Breast epithelium (tissue), 4 donors: ENCODE measurements at places on chromosomes 4 and X.

GRCh38 chrX:64894454-64895038 lies 81.7 kb downstream of the ZC4H2 start:
- no peak for DNase-seq

GRCh38 chrX:149937871-149938426 lies 342 bp downstream of the EOLA2 start:
- DNase-seq: no peak

DNA sequence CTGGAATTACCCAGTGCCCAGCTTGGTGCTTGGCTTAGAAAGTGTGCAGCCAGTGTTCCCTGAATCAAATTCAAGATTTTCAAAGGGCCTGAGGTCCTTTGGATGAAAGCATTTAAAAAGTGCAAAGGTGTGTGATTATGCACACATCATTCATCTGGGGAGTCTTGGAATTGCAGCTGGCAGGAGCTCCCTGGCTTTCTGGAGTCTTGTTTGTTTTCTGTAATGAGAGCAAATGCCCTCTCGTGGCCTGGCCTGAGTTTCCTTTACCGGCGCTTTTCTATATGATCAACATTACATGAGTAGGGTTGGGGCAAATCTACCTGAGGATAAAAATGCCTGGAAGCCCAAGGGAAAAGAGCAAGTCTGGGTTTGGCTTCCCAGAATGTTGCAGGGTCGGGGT lies 24.6 kb upstream of the SORCS2 start:
- DNase-seq: no peak

GRCh38 chr4:112735474-112735951 lies 98.6 kb downstream of the LARP7 start:
- DNase-seq: no peak

DNA sequence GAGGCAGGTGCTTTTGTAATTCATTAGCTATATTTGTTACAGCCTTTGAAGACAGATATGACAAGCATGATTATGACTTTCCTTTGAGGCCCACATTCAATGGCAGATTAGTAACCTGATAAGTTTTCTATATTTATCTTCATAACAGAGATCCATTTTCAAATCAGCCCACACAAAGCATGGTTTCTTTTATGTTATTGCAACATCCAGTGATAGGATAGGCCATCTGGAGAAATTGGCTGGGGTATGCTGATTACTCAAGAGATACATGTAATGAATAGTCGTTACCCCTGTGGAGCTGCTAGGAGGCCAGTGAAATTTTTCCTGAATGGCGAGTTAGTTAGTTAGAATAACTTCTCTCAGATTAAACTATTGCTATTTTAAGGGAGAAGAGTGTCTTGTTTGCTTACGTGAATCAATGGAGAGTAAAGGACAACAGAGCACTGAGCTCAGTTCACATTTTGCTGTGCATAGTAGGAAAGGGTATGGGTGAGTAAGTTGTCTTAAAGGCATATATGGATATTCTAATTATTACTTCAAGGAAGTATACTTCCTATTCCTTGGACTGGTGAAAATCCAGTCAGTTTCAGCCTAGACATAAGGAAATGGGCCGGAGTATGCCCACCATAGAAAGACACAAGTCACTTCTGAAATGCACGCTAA lies 79.2 kb upstream of the DKK2 start:
- no peak for DNase-seq

GRCh38 chr4:15513545-15513944 lies 43.9 kb downstream of the CC2D2A start:
- no peak for DNase-seq

DNA sequence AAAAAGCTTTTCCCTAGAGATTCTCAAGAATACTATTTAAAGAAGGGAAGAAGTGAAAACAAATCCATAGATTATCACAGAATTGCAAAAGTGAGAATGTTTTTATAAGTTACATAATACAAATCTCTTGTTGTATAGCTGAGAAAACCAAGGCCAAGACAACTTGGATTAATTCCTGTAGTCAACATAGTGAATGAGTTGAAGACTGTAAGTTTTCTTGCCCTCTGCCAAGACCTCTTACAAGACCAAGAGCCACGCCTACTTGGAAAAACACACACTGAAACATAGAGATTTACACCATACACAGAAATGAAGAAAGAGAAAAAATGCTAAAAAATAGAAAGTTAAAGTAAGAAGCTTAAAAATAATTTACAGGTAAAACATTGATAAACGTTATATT lies 2024.0 kb downstream of the PCDH7 start:
- DNase-seq: no peak

- no peak for DNase-seq
Measured at GRCh38 chrX:136130931-136131833, 16.2 kb upstream of the FHL1 start.
